Activated naive CD8-positive, alpha-beta T cell treated with anti-CD3 and anti-CD28 coated beads, Interleukin-2, amount 50 U/mL, for 24 hours (primary cell): ENCODE measurements at places on chromosomes 13 and 19.

- no peak for DNase-seq
- H3K27ac ChIP-seq, result no peak overlapping the region
- no peaks in the 10 kb centered on the region for H3K36me3 ChIP-seq
- H3K4me3 ChIP-seq, result no peak overlapping the region
- H3K27me3 ChIP-seq, result no peaks in the 10 kb centered on the region
These were observed 583.7 kb downstream of the SLITRK1 start for GRCh38 chr13:83298617-83299016.

- peaks cover 37% of the 10 kb centered on the region for H3K4me1 ChIP-seq
- H3K27me3 ChIP-seq, result no peaks in the 10 kb centered on the region
- peak; percentile 76 for DNase-seq
- peak overlapping the region; percentile 92 for H3K4me3 ChIP-seq
- H3K36me3 ChIP-seq, result no peaks in the 10 kb centered on the region
- H3K27ac ChIP-seq, result peak overlapping the region; percentile 94
These were observed 1.5 kb downstream of the TCF3 start for GRCh38 chr19:1650650-1651567.

DNA sequence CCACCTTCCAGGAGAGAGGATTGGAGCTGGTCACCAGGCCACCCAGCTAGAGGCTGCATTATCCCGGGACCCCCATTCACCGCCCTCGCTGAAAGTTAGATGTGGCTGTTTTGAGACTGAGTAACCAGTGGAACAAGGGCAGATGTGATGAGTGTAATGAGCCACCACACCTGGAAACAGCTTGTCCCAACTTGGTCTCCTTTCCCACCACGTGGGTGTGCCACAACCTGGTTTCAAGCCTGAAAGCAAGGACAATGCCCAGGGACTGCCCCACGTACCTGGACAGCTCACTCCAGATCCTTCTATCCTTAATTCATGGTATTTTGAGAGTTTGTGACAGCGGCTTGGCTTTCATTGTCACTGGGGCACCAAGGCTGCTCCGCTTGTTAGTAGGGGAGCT, 7.0 kb downstream of the LGI4 start:
- no peak overlapping the region for H3K4me3 ChIP-seq
- DNase-seq, result no peak
- H3K4me1 ChIP-seq, result peaks cover 12% of the 10 kb centered on the region

DNA sequence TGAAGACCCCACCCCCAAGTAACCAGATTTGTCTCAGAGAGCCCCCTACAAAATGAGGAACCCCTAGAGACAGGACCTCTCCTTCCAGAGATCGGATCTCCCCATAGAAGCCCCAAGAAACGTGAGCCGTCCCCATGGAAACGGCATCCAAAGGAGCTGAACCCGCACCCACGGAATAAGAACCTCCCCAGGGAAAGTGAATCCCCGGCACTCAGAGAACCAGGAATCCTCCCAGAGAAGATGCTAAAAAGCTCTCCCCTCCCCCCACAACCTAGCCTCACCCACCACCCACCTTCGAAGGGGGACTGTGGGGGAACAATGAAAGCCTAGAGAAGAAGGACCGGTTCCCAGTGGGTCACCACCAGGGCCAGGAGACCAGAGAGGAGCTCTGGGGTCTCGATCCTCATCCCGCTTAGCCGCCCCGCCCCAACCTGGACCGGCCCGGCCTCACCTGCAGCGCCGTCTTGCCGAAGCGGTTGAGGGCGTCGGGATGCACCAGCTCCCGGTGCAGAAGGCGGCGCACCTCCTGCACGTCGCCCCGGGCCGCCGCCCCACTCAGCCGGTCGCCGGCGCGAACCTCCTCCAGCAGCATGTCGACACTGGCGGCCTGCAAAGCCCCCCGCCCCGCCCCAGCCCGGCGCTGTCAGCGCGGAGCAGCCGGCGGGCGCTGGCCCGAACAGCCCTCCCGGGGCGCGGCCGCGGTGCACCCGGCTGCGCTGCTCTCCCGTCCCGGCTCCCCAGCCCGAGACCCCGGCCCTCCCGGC, 535 bp downstream of the CDKN2D start:
- H3K4me3 ChIP-seq, result peak overlapping the region; percentile 98
- H3K36me3 ChIP-seq, result peaks cover 21% of the 10 kb centered on the region
- no peaks in the 10 kb centered on the region for H3K27me3 ChIP-seq
